ENCODE measurements at places on chromosomes 4 and X. TPM values are rescaled to one million over a fixed set of nuclear protein-coding genes. Genes with fewer than 3 reads are reported as not detected.
A peak's percentile ranks its signal among the peaks of the same experiment; 100 is the strongest.

GRCh38 chr4:48904101-48904500 is 2.5 kb downstream of the OCIAD2 start:
- DNase-seq: peak; percentile 81

Gene RAB40AL
- not detected for total RNA-seq

DNA sequence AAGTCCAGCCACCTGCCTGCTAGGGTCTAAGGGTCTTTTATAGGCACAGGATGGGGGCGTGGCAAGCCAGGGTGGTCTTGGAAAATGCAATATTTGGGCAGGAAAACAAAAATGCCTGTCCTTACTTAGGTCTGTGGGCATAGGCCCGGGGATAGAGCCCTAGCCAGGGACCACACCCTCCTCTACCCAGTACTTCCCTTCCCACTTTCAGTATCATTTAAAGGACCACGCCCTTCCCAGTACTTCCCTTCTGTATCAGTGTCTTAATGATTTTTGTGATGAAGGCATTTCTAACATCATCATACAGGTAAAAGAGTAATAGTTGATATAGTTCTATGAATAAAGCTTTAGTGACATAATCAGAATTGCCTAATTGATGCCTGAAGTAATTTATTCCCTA is 11.4 kb downstream of the BANK1 start:
- DNase-seq: no peak

Gene NAA11
- total RNA-seq: not detected

GRCh38 chr4:154528869-154529268 is 21.3 kb downstream of the PLRG1 start:
- no peak for DNase-seq

Gene TMEM271
- total RNA-seq: not detected

GRCh38 chrX:63128509-63128908 is 222.6 kb downstream of the SPIN4 start:
- DNase-seq: peak; percentile 0

Gene ARMCX5
- total RNA-seq: 13.6 TPM

DNA sequence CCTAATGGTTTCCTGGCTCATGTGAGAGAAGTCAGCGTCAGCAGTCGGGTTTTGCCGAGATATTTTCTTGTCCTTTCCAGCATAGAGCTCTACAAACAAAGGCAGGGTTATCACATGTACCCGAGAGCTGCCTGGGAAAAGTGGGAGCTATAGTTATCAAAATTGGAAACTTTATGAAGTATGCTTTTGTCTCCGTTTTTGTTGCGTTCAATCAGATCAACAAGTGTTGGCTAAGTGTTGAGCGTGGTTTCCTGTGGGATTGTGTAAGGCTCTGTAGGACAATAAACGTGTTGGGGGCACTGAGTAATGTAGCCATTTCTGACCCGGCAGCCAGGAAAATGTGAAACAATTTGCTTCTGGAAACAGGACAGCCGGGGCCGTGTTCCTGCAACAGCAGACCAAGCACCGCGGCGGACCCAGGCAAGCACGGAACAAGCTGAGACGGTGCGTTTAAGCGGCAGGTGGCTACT is at the start of gene BMX:
Gene BMX (plus strand): TSS at position 311 of the 470 bp plus-strand sequence. CDS start 7,547 bp downstream, outside the sequence.
- DNase-seq: no peak

Gene MTNR1A
- not detected for total RNA-seq

Gene VEGFD
- total RNA-seq: not detected

GRCh38 chr4:178165251-178165950 is 723.2 kb upstream of the AGA start:
- no peak for DNase-seq

- DNase-seq: no peak
Measured at GRCh38 chrX:114905251-114905650, 112.2 kb downstream of the IL13RA2 start.
